SK-N-MC (cell line): ENCODE measurements at places on chromosomes 1 and 21.

- DNase-seq = no peak
Measured at GRCh38 chr1:159712080-159712479, 2.3 kb downstream of the CRP start.

DNA sequence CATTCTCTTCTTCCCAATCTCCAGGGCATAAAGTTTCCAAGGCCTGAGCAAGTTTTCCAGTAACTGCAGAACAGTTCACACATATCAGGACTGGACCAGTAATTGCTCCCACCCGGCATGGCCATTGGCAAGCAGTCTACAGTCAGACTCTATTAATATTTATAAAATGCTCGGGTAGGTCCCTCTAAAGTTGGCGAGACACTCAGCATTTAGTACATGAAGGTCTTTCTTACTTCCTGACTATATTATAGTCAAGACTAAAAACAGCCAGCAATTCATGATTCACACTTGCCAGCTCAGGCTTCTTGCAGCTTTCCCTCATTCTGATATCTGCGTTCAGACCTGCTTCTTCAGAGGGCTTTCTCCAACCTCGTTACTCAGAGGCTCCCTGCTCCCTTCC is 25.4 kb downstream of the GADD45A start:
- no peak for DNase-seq

DNA sequence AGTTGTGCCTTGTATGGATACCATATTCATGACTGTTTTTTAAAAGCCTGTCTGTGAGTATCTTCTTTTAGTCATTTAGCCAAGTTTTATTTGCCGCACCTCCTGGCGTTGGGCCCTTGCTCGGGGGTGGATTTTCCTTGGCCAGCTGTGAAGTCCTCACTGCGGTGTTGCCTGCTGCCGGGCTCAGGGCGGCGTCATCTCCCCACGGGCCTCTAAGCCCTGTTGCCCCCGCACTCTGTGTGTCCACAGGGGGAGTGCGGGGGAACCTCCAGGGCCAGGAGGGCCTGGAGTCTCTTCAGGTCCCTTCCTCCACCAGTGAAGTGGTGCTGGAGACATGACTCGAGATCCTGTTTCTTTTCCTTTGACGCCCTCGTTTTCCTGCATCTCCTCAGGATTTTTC is 65.8 kb upstream of the DIP2A start:
- DNase-seq = no peak

DNA sequence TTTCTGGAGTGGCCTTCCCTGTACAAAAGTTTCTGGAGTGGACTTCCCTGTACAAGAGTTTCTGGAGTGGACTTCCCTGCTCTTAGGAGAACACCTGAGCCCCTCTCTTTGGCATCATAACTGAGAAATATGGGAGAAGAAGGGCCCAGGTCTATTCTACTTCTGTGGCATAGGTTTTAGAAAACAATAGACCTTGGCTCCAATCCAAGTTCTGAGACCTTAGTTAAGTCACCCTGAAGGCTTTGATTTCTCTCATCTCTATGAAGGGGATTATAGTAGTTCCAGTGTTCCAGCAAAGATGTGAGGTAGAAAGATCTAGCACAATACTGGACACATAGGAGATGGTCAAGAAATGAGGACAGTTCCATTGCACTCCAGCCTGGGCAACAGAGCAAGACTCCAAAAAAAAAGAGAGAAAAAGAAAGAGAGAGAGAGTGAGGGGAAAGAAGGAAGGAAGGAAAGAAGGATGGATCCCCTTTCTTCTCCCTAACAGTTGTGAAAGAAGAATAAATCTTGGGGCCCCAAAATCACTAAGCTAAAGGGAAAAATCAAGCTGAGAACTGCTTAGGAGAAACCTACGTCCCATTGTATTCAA is 13.3 kb upstream of the EIF4G3 start:
- no peak for DNase-seq

GRCh38 chr1:154784416-154784815 is 85.7 kb downstream of the KCNN3 start:
- no peak for DNase-seq

GRCh38 chr1:202049129-202049528 is 38.7 kb downstream of the ELF3 start:
- DNase-seq = no peak

DNA sequence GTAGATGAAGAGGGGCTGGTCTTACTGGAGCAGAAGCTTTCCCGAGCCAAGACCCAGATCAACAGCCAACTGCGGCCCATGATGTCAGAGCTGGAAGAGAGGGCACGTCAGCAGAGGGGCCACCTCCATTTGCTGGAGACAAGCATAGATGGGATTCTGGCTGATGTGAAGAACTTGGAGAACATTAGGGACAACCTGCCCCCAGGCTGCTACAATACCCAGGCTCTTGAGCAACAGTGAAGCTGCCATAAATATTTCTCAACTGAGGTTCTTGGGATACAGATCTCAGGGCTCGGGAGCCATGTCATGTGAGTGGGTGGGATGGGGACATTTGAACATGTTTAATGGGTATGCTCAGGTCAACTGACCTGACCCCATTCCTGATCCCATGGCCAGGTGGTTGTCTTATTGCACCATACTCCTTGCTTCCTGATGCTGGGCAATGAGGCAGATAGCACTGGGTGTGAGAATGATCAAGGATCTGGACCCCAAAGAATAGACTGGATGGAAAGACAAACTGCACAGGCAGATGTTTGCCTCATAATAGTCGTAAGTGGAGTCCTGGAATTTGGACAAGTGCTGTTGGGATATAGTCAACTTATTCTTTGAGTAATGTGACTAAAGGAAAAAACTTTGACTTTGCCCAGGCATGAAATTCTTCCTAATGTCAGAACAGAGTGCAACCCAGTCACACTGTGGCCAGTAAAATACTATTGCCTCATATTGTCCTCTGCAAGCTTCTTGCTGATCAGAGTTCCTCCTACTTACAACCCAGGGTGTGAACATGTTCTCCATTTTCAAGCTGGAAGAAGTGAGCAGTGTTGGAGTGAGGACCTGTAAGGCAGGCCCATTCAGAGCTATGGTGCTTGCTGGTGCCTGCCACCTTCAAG is 57.3 kb downstream of the LAMC2 start:
- no peak for DNase-seq

- no peak for DNase-seq
Measured at GRCh38 chr1:95119273-95119672, 2.1 kb downstream of the TLCD4 start.

DNA sequence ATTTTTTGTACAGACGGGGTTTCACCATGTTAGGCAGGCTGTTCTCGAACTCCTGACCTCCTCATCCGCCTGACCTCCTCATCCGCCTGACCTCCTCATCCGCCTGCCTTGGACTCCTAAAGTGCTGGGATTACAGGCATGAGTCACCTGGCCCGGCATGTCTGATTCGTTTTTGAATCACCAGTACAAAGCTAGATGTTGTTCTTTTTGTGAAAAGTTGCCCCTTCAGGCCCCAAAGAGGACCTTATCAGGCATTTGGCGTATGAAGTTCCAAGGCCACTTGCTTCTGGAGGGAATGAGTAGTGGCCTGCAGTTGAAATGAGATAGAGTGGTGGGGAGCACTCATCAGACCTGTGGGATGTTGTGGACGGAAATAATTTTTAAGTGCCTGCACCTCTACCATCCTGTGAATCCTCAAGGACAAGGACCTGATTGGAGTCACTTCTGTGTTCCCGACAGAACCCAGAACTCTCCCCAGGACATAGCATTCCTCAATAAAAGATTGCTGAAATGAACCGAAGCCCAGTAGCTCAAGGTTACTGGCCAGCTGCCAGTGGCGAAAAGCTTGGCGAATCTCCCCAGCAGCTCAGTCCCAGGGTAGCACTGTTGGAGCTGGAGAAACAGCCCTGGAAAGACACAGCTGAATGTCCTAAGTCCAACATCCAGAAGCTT is 50.1 kb downstream of the NDUFS5 start:
- no peak for DNase-seq

DNA sequence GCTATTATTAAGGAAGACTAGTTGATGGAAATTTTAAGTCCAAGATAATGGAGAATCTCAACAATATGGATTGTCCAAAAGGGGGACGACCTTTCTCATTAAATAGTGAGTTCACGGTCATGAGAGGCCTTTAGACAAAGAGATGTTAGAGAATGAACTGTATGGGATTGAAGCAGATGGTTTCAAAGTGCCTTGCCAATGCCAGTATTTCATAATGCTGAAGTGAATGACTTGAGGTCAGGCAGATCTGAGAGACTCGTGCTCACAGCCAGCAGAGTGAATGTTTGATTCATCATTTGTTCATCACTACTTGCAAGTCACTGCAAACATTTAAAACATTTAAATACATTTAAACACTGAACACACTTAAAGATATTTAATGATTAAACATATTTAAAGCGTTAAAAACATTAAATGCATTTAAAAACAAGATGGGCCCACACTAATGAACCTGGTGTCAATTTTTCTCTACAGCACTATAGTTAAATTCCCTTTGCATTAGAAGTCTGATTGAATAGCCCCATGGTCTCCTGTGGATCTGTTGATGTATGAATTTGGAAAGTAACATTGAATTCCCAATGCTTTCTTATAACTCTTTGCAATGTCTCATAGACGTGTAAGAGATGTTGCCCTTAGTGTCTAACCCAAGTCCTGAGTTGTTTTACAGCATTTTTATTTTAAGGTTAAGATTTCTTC is 80.7 kb downstream of the TGFB2 start:
- DNase-seq = no peak

- DNase-seq = no peak
Measured at GRCh38 chr1:221159608-221160007, 280.4 kb downstream of the HLX start.

DNA sequence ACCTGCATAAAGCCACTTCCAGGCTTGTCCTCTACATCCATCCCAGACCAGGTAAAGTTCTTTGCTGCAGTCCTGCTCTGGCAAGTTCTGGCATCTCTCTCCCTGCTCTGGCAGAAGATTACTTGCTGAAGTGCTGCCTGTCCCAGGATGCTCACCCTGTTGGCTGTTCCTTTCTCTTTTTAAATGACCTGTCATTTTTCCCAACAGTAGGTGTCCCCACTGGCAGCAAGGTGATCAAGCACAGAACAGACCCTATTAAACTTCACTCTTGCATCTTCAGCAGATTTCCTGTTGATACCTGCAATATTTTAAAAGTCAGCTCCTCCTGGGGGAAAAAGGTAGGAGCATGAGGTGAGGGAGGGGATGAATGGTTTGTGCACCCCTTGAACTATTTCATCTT is 332.6 kb downstream of the PBX1 start:
- no peak for DNase-seq

DNA sequence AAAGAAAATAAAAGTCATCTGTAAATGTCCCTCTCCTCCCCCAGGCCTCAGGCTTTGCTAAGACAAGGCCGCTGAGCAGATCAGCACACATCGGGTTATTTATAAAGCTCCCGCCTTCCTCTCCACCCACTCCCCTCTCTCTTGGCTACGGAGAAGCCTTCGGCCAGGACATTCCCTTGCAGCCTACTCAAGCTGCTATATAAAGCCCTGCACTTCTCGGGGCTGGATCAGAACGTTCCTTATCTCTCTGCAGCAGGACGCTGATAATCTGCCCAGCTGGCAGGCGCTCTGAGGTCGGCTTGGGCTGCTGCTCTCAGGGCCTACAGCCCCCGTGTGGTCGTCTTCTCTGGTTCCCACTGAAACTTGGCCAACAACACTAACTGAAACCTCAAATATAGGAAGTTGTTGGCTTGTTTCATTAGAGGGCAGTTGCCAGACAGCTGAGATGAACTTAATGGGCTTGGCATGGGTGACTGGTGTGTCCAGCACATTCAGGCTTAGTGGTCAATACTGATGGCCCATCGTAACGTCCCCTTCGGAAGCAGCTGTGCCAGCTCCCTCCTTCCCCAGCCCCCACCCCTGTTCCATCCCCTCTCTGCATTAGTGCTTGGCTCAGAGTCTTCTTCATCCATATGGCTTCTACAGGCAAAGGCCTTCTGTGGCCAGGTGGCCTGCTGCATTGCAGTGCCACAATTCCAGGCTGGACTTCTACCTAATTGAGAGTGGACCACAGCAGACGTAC is 64.6 kb downstream of the IER5 start:
- no peak for DNase-seq

DNA sequence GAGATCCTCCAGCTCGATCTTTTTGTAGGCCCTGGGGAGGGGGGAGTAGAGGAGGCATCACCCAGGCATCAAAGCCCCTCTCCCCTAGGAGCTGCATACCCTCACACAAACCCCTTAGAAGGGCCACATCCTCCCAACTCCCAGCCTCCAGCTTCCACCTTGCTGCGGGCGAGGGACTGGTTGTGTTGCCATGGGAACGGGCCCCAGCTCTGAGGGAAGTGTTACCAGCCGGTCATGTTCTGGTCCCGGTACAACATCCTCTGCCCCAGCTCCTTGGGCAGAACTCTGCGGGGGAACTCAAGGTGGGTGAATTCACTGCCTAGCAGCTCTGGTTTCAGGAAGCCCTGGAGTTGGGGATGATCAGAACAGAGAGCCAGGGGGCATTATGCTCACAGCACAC is 4.1 kb downstream of the PPM1J start:
- no peak for DNase-seq
